ENCODE measurements at places on chromosomes 6 and 20. TPM values are rescaled to one million over a fixed set of nuclear protein-coding genes. Genes with fewer than 3 reads are reported as not detected.

The FRK gene
- total RNA-seq, result not detected

The SLC32A1 gene
- total RNA-seq, result not detected

The ALDH8A1 gene
- total RNA-seq, result 3.9 TPM

The CDH26 gene
- total RNA-seq, result 1.8 TPM

The WFDC2 gene
- total RNA-seq, result not detected

The CAPN11 gene
- not detected for total RNA-seq

Data from natural killer cell treated with Interleukin-12 subunit alpha and Interleukin-12 subunit beta and Interleukin-15 and Interleukin-18, amount 100 ng/mL, for 72 hours (primary cell).